ENCODE measurements at places on chromosomes 11 and 22. TPM values are rescaled to one million over a fixed set of nuclear protein-coding genes. Genes with fewer than 3 reads are reported as not detected.

Gene VWA5A
- 16.5 TPM for total RNA-seq

Gene CHRM4
- 0.08 TPM for total RNA-seq

Gene NDUFS8
- total RNA-seq, result 43.6 TPM

Gene MMP13
- total RNA-seq, result not detected

Gene THY1
- 1.5 TPM for total RNA-seq

Gene SLC37A2
- 7.3 TPM for total RNA-seq

Gene GTSE1
- total RNA-seq, result 0.12 TPM

Gene SAA4
- total RNA-seq, result not detected

Gene MS4A7
- total RNA-seq, result 11.3 TPM

Gene SHISAL1
- 0.61 TPM for total RNA-seq

Gene PHF21A
- 15.0 TPM for total RNA-seq

Gene FCHSD2
- 11.8 TPM for total RNA-seq

Gene CNIH2
- 6.8 TPM for total RNA-seq

Gene TRIOBP
- 36.6 TPM for total RNA-seq

Gene MRGPRX3
- not detected for total RNA-seq

Gene CRYBA4
- not detected for total RNA-seq

Gene CRACR2B
- total RNA-seq, result 114 TPM

Gene PRR33
- not detected for total RNA-seq

Gene TREH
- 1.1 TPM for total RNA-seq
